ENCODE measurements at places on chromosomes 12 and 14. TPM values are rescaled to one million over a fixed set of nuclear protein-coding genes. Genes with fewer than 3 reads are reported as not detected.

The THTPA gene
- 11.8 TPM for total RNA-seq

The PDZRN4 gene
- total RNA-seq = 22.4 TPM

The SCYL2 gene
- 35.9 TPM for total RNA-seq

The MIP gene
- 2.9 TPM for total RNA-seq

The RD3L gene
- not detected for total RNA-seq

The TAMALIN gene
- total RNA-seq = 2.6 TPM

The SARNP gene
- total RNA-seq = 83.1 TPM

The PKP2 gene
- 45.7 TPM for total RNA-seq

The HVCN1 gene
- total RNA-seq = 4.1 TPM

The C14orf132 gene
- total RNA-seq = 15.2 TPM

GRCh38 chr12:97342130-97342529 is 120.5 kb upstream of the RMST start:
- no peak for DNase-seq

DNA sequence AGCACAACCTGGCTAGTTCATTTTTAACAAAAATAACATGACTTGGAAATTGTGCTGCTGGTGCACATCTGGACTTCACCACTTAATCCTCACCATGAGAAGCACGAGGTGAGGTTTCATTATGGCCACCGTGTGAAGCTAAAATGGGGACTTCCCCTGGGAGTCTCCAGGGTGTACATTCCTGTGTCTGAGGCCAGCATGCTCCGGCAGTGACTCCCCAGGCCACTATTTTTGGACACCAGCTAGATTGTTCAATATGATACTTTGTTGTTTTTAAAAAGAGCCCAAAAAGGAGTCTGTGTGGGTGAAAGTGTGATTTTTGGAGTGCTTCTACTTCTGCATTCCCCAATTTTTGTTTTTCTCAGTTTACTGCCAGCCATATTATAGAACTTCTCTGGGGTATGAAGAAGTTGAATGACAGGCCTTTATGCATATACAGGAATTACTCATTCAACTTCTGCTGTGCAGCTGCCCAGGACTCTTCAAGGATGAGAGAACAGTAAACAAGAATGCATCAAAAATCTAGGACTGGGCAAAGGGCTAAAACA is 16.9 kb upstream of the AICDA start:
- DNase-seq = peak; percentile 15

GRCh38 chr14:89473989-89474388 is 57.0 kb upstream of the FOXN3 start:
- DNase-seq = no peak

- DNase-seq = peak; percentile 66
Observed at GRCh38 chr12:68180792-68181744, 21.5 kb upstream of the IFNG start.

- DNase-seq = no peak
Observed at GRCh38 chr12:20248646-20249045, 119.7 kb upstream of the PDE3A start.

DNA sequence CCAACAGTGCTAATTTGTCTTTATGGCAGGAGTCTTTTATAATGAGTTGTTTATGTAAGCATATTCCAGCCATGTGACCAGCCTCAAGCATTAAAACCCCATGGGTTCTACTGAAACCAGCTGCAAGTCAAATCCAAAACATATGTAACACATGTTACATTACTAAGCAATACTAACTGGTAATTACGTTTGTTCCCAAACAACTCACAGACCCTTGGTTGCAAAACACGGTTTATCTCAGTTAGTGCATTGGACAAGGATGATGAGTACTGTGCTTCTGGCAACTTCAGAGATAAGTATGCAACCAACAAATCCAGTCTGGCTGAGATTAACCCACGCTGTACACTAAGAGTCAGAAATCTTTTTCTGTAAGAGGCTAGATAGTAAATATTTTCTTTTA is 110.1 kb upstream of the FAR2 start:
- peak; percentile 80 for DNase-seq

DNA sequence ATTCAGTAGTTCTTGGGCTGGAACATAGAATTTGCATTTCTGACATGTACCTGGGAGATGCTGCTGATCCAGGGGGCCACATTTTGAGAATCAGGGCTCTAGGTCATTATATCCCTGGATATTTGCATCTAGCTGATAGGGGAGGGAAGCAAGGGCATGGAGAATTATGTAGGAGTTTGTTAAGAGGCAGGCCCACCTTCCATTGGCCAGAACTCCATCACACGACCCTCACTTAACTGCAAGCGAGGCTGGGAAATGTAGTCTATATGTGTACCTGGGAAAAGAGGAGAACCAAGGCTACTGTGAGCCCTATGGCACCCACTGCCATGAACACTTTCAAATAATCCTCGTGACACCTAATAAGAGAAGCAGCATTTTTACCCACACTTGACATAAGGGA is 657.6 kb downstream of the MED13L start:
- DNase-seq = no peak

DNA sequence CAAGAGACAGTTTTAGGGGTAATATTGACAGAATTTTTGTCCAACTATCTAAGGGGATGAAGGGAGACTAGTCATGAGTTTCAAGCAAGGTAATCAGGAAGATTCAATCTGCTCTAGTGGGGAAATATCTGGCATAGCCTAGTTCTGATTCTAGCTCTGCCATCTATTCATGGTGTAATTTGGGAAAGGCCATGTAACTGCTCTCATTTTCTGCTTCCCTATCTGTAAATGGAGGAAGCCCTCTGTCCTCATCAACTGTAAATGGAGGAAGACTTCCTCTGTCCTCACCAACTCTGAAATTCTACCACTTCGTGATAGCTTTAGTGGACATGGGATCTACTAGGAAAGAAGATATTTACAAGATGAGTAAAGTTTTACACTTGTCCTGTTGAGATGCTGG is 37.9 kb downstream of the BHLHE41 start:
- DNase-seq = no peak

GRCh38 chr12:116594325-116595038 is 35.3 kb downstream of the MAP1LC3B2 start:
- DNase-seq = no peak

- DNase-seq = no peak
Observed at GRCh38 chr14:89144066-89144465, 273.0 kb downstream of the FOXN3 start.

DNA sequence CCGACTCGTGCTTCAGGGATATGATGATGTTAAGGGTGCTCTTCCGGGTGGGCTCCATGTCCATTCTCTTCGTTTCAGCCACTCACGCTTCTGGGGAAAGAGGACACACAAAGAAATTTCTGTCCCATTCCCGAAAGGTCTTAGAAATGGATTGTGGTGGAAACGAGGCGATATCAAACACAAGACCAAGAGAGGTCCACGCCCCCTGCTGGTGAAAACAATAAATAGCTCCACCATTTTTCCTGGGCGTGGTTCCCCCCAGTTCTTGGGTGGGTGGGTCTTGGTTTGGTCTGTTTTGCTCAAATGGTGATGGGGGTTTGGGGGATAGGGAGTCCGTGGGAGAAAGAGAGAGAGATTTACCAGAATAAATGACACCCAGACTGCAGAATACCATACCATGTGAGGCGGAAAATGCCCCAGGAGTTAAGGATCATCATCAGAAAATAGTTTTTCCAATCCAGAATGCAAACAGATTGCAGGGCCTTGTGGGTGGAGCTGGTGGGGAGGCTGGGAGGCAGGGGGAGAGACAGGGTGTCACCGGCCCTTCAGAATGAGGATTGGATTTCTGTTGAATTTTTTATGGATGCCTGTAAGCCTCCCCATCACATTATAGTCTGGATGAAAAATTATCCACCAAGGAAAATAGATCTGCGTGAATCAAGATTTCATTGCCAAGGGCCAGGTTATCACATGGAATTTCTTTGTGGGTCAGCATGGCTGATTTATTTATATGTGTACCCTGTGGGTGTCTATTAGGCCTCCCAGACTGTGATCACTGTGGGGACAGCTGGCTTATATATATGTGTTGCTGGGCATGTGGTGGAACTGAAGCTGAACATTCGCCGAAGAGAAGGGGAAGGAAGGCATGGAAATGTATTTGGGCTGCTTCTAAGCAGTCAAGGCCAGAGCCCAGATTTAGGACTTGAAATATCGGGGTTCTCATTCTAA is 55.8 kb downstream of the SRRM4 start:
- no peak for DNase-seq

GRCh38 chr14:75230140-75230792 is 48.4 kb upstream of the FOS start:
- peak; percentile 32 for DNase-seq

- peak; percentile 22 for DNase-seq
Observed at GRCh38 chr12:685388-685787, 22.1 kb upstream of the NINJ2 start.

DNA sequence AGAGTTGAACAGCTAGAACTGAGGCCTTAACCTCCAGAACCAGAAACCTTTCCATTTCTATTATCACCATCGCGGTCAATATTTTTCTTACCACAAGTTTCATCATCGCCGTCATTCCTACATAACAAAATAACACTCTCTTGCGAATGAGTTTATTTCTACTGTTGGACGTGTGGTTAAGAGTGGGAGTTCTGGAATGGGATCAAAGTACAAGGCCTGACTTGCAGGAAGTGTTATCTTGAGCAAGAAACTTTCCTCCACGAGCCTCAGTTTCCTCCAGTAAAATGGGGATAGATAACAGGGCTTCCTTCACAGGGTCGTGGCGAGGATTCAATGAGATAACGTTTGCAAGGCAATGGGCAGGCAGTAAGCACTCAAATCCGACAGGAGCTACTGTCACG is 652 bp downstream of the SART3 start:
- no peak for DNase-seq

DNA sequence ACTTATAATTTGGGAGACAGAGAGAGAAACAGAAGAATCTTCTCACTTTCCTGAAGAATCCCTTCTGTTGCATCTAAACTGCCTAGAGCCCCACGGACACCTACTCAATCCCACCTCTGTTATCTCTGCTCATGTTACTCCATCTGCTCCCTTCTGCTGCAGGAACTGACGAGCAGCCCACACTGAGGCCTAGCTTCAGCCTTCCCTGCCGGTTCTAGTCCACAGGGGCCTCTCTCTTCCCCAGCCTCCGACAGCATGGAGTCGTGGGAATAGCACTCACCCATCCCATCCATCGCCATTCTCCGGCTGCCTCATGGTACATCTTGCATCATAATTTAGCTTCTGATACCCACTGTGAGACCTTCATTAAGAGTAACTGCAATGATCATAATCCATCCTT is 4.0 kb downstream of the RAB15 start:
- no peak for DNase-seq

- no peak for DNase-seq
Observed at GRCh38 chr12:64860446-64860998, 36.1 kb downstream of the TBC1D30 start.

- no peak for DNase-seq
Observed at GRCh38 chr12:4829161-4829792, 80.4 kb upstream of the KCNA1 start.

GRCh38 chr14:31926123-31926522 is 151.0 kb upstream of the ARHGAP5 start:
- DNase-seq = no peak

DNA sequence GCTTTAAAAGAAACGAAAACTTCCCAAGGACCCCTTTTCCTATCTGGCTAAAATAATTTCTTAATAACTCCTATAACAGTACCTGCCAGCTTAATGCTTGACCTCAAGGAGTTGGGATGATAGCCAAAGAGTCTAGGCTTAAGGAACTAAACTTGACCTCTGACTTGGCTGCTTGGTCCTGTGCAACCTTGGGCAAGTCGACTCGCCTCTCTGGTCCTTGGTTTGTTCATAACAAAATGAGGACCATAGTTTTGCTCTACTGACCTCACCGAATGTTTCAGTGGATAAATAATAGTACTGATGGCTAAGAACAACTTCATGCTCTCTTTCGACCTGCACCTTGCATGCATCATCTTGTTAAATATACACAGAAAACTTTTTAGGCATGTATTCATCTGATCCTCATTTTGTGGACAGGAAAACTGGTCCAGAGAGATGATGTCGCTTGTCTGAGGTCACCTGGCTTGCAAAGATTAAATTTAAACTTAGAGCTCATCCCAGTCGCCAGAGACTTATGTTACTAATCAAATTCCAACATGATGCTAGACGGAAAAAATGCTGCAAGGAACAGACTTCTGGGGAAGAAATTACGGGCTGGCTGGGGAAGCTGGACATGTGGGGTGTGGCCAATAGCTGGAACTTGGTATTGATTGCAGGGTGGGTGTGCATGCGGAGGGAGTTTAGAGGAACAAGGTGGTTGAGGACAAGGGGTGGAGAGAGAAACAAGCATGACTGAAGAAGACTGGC is 38.0 kb upstream of the WSCD2 start:
- peak; percentile 87 for DNase-seq

GRCh38 chr12:119630223-119630780 is 36.7 kb downstream of the TMEM233 start:
- no peak for DNase-seq

DNA sequence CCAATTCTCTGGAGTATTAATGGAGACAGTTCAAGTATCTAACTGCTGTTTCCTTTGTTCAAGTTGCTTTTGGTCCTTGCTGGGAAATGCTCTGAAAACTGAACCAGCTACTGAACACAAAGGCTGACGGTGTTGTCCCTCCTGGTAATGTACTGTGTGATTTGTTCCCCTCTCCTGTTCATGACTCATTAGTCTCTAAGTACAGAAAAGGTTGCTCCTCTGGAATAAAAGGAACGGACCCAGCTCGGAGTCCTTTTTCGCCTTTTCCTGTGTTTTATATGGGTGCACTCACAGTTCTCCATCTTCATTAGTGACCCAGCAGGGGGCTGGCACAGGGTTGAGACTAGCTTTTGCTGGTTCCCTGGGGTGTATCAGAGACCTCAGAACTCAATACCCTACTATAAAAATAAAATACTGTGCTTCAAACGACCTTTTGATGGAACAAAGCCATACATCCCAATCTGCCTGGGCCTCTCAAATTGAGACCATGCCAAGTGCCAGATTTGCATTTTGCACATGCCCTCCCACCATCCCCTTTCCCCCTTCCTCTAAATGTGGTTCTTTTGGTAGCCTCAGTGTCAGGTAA is 269.7 kb downstream of the RAD51B start:
- peak; percentile 51 for DNase-seq

GRCh38 chr14:22428700-22429291 is 160.2 kb downstream of the DAD1 start:
- peak; percentile 64 for DNase-seq

DNA sequence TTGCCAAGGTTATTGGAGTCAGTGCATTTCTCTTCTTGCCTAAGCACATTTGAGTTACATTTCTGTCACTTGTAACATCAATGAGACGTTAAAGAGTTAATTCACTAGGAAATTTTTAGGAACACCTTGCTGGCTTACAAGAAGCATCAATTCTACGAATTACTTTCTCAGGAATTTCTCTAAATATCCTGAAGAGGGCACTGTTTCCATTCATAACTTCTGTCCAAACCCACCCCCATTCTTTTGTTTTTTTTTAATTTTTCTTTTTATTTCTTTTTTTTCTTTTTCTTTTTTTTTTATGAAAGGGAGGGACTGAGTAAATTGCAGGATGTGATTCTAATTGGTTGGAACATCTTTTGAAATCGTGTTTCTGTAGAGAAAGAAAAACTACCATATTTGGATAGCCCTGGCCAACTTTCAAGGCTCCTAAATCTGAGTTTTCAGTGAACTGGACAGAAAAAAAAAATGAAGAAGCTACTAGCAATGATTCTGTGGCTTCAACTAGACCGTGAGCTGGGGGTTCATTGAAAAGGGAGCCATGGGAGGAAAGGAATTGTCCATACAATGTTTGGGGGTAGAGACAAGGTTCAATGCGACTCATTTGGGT is 285.3 kb downstream of the DAD1 start:
- no peak for DNase-seq

All from umbilical cord (tissue), 2 donors.